Pons (tissue), 1 donor: ENCODE measurements at places on chromosomes 2 and 18.

- peak; percentile 14 for DNase-seq
Observed at GRCh38 chr2:234130777-234131181, 80.3 kb downstream of the SPP2 start.

- peak; percentile 70 for DNase-seq
Observed at GRCh38 chr2:237603718-237604362, 13.3 kb upstream of the RAB17 start.

GRCh38 chr2:206971805-206972204, 32.5 kb downstream of the CPO start:
- DNase-seq: no peak

DNA sequence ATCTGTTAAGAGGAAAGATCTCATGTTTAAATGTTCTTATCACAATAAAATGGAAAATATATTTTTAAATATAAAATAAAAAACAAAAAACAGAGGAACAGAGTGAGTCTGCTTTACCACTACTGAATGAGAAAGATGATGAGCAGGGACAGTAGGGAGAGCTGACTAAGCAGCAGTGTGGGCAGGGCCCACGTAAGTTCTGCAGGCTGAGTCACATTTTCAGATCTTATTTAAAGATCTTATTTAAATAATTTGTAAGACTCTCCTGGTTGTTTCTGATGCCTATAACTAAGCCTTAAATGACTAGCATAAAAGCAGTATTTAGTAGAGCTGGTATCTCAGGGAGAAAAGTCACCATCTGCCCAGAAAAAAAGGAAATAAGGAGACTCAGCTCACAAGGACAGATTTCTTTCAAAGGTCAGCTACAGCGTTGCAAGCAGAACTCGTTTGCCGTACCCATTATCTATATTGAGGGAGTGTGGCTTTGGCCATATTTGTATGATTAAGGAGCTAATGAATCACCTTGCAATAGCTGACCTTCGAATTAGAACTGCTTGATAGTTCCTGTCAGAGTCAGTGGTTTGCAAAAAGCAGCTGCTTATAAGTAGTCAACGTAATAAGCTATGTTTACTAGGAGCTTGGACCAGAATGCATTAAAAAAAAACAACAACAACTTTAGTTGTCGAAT, 322.1 kb upstream of the CHAC2 start:
- DNase-seq: no peak

DNA sequence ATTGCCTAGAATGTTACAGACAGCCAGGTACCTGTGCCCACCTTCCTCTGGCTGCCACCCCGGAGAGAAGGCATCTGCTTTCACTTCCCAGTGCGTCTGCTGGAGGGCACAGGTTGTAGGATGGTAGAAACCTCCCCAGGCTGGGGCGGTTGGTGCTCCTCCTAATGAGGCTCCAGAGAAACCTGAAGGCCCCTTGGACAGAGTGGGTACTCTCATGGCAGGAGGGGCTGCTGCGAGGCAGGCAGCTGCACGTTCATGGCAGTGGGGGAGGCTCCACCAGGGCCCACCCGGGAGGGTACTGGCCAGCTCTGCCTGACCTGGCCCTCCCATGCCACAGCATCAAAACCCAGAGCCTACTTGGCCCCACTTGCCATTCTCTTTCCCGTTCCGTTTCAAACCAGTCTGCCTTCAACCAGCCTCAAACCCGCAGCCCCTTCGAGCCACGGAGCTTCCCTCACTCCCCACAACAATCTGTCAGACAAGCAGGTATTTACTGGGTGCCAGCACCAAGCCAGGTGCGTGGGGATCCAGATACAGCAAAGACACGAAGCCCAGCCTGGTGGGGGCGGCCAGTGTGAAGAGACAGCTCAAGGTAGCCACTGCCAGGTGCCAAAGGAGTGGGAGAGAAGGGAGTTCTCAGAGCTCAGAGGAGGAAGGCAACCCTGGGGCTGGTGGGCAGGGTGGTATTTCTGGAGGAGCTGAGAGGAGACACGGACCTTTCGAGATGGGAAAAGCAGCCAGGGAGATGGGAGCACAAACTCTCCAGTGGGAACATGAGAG, 229.6 kb downstream of the LOXHD1 start:
- DNase-seq: no peak

DNA sequence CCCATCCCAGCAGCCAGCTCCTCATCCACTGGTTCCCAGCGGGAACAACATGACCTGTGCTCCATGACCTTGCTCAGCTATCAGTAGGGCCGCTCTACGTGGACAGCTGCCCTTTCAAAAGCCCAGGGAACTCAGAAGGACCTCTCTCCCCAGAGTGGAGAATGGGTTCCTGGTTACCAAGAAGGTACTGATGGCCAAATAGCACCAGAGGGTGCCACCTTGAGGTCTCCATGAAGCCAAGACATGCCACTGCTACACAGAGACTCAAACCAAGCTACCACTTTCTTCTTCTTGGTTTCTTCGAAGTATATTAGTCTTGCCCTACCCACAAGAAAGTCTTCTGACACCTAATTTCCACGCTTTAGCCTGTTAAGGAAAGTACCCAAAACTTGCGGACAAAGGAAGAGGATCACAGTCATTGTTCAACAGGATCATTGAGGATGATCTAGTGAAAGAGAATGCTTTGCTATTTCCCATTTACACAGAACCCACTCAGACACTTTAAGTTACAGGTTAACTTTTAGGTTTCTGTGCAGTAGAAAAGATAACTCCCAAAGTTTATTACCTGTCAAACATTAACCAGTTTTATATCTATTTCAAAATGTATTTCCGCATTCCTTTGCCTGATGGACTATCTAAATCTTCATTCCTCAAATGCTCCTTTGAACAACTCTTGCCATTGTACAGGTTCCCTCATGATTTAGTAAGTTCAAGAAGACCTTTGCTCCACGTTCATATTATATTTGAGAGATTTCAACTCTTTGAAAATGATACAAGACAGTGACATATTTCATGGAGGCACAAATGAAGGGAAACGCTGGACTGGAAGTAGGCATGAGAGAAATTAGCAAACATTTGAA, 102.2 kb downstream of the ALPK2 start:
- DNase-seq: no peak

DNA sequence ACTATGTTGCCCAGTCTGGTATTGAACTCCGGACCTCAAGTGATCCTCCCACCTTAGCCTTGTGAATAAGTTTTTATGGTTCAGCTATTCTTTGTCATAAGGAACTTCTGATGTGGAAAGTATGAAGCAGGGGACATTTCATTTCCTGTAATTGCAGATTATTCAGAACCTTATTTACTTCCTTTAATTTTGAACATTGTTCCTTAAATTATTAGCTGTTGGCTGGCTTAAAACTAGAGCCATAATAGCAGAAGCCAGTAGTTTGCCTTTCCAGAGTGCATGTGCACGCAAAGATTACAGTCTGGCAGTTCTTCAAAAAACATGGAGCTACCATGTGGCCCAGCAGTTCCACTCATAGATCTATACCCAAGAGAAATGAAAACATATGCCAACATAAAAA, 53.1 kb downstream of the PMS1 start:
- DNase-seq: no peak

DNA sequence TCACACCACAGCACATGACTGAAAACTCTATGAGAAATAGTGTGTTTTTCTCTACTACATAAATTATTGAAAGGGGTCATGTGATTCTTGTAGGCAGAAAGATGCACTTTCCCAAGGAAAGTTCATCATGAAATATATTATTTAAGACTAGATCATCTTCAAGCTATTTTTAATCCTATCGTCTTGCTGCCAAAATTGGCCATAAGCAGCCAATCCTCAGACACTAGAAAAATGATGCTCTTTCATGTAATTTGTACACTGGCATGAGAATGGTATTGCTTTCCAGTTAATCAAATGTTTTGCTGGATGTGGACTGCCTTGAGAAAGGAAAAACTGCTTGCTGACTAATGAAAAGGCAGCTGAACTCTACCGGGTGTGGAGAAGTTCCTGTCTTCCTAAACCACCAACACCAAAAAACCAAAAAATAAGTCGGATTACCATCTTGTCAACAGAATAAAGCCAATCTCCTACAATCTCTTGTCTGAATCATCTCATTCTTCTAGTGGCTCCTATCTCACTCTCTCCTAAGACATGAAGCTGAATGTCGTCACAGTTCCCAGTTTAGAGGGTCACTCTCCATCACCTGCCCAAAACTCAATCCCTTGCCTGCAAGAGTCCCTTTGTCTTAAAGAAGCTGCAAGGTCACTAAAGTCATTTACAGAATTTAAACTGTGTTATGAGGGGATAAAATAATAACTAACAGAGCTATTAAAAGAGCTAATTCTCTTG, 5.3 kb downstream of the BCL2 start:
- no peak for DNase-seq

GRCh38 chr2:26024260-26024659, 9.6 kb upstream of the RAB10 start:
- no peak for DNase-seq
